ENCODE measurements at places on chromosomes 7 and 10. TPM values are rescaled to one million over a fixed set of nuclear protein-coding genes. Genes with fewer than 3 reads are reported as not detected.

SLC26A3 gene
- total RNA-seq = 0.25 TPM

GLI3 gene
- total RNA-seq = 11.1 TPM

ARF5 gene
- total RNA-seq = 132 TPM

HMX2 gene
- 0.25 TPM for total RNA-seq

PARD3 gene
- 47.5 TPM for total RNA-seq

ANKRD7 gene
- total RNA-seq = 3.0 TPM

NUDT13 gene
- 3.3 TPM for total RNA-seq

FAM180A gene
- 1.7 TPM for total RNA-seq

GRCh38 chr10:77160679-77161078, 476.9 kb downstream of the KCNMA1 start:
- H3K4me1 ChIP-seq = no peaks in the 10 kb centered on the region
- no peak overlapping the region for H3K4me3 ChIP-seq
- H3K27me3 ChIP-seq = no peaks in the 10 kb centered on the region
- DNase-seq = no peak

DNA sequence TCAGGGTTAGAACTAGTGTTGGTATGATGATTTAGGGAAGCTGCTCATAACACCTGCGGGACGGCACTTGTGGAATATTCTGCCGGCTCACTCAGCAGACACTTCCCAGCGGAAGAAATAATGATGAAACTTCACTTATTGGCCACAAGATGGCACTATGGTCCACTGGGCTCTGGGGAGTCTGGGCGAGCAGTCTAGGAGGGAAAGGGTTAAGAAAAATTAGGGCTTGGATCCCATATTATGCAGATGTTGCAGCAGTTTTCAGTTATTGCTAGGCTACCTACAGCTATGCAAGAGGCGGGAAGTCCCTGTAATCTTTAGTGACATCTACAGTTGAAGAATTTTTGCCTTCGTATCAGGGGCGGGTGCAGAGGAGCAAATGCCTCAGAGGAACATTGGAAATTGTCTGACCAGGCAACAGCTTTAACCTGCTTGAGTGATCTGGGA, 238.7 kb upstream of the PRSS58 start:
- no peak for DNase-seq
- H3K36me3 ChIP-seq = no peaks in the 10 kb centered on the region
- H3K27me3 ChIP-seq = no peaks in the 10 kb centered on the region

GRCh38 chr10:472241-472910, 217.1 kb downstream of the DIP2C start:
- H3K36me3 ChIP-seq = peaks cover 6% of the 10 kb centered on the region
- no peaks in the 10 kb centered on the region for H3K27me3 ChIP-seq
- no peak overlapping the region for H3K4me3 ChIP-seq
- no peak for DNase-seq

DNA sequence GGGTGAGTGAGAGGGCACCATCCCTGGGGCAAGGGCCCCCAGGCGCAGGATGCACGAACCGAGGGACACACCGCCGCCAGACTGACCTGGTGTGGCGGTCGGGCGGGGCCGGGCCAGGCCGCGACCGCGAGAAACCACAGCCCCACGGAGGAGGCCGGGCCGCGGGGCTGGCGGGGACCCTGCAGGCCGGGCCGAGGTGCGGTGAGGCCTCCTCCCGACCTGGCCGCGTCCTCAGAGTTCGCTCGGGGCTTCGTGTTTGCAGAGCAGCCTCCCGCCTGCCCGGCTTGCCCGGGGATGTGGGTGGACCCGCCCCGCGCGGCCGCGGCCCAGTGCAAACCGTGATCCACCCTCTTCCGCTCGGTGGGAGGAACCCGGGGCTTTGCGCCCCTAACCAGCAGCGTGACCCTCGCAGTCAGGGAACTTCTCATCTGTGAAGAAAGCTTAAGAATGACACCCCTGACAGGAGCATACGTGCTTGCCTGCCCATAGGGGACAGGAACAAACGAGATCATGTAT, 20.6 kb upstream of the HOXA13 start:
- H3K36me3 ChIP-seq = no peaks in the 10 kb centered on the region
- H3K4me3 ChIP-seq = no peak overlapping the region
- peaks cover 72% of the 10 kb centered on the region for H3K27me3 ChIP-seq
- no peak for DNase-seq
- H3K27ac ChIP-seq = no peak overlapping the region

DNA sequence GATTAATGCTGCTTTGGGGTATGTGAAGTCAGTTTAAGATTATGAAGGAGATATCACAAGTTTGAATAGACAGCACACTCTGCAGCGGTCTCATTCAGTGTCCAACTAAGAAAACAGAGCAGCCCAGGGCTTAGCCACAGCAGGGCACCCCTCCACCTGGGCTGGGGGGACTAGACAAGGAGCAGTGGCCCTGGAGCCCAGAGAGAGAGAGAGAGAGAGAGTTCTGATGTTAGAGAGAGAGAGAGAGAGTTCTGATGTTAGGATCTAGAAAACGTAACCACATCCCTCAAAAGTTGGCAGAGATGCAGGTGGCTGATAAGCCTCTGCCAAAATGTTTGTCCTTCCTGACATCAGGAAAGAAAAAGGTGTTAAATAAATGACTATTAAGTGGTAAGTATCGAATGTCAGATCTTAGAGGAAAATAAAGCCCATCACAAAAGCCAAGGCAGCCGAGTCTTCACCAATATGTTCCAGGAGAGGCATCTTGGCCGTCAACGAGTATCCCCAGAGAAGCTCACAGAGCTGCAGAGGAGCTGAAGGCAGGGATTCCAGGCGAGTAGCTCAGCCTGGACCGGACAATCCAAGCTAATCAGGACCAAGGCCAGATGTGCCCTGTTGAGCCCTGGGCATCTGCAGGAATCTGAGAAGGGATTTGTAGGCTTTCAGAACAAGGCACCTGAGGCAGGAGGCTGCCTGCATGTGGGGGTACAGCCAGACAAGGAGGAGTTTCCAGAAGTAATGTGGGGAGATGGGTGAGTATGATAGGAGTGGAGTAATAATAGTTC, 150.1 kb upstream of the TCF7L2 start:
- H3K4me3 ChIP-seq = no peak overlapping the region
- H3K4me1 ChIP-seq = no peaks in the 10 kb centered on the region
- H3K36me3 ChIP-seq = no peaks in the 10 kb centered on the region
- DNase-seq = no peak
- H3K27ac ChIP-seq = no peak overlapping the region

- no peak overlapping the region for H3K27ac ChIP-seq
- no peaks in the 10 kb centered on the region for H3K36me3 ChIP-seq
- H3K27me3 ChIP-seq = no peaks in the 10 kb centered on the region
- peaks cover 2% of the 10 kb centered on the region for H3K4me1 ChIP-seq
These were observed 431.1 kb upstream of the LRGUK start for GRCh38 chr7:133696056-133696455.

GRCh38 chr7:137934176-137934826, 67.6 kb downstream of the CREB3L2 start:
- no peaks in the 10 kb centered on the region for H3K27me3 ChIP-seq
- H3K4me1 ChIP-seq = peaks cover 27% of the 10 kb centered on the region
- no peak overlapping the region for H3K4me3 ChIP-seq
- DNase-seq = no peak
- H3K27ac ChIP-seq = peak overlapping the region; percentile 33
- no peaks in the 10 kb centered on the region for H3K36me3 ChIP-seq

- peaks cover 12% of the 10 kb centered on the region for H3K36me3 ChIP-seq
- H3K27me3 ChIP-seq = no peaks in the 10 kb centered on the region
- no peak for DNase-seq
- no peak overlapping the region for H3K4me3 ChIP-seq
These were observed 83.2 kb upstream of the CAPZA2 start for GRCh38 chr7:116779216-116779615.

GRCh38 chr7:86653919-86654659, 10.4 kb downstream of the GRM3 start:
- no peak overlapping the region for H3K4me3 ChIP-seq
- DNase-seq = peak; percentile 20
- H3K4me1 ChIP-seq = no peaks in the 10 kb centered on the region
- no peaks in the 10 kb centered on the region for H3K36me3 ChIP-seq
- no peak overlapping the region for H3K27ac ChIP-seq

DNA sequence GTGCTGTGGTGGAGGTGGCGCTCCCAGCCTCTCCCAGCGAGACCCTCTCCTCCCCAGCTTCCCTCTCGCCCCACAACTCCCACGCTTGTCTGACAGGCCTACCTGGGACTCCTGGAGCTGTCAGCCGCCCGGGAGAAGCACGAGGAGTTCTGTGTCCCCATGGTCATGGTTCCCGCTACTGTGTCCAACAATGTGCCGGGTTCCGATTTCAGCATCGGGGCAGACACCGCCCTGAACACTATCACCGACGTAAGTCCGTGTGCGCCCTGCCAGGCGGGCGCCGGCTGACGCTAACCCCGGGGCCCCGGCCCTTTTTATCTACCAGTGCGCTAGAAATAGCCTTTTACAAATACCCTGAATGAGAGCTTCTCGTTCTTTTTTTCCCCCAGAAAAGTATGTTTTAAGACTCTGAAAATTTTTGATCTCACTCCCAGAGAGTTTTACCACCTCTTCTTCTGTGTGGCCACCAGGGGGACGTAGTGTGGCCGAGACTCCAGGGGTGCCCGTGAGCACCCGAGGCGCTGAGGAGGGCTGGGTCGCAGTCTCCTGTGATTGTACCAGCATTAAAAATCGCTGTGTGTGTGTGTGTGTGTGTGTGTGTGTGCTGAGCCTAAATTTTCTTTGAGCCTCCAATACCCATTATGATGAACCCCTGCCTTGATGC, 52.6 kb downstream of the PFKP start:
- peaks cover 23% of the 10 kb centered on the region for H3K36me3 ChIP-seq
- peak; percentile 59 for DNase-seq
- no peak overlapping the region for H3K27ac ChIP-seq
- H3K27me3 ChIP-seq = no peaks in the 10 kb centered on the region
- H3K4me1 ChIP-seq = no peaks in the 10 kb centered on the region

Measured in kidney (tissue), 22 donors.